ENCODE measurements at places on chromosomes 3 and 15.

GRCh38 chr15:49706805-49707204 is 86.0 kb downstream of the DTWD1 start:
- no peak for DNase-seq

DNA sequence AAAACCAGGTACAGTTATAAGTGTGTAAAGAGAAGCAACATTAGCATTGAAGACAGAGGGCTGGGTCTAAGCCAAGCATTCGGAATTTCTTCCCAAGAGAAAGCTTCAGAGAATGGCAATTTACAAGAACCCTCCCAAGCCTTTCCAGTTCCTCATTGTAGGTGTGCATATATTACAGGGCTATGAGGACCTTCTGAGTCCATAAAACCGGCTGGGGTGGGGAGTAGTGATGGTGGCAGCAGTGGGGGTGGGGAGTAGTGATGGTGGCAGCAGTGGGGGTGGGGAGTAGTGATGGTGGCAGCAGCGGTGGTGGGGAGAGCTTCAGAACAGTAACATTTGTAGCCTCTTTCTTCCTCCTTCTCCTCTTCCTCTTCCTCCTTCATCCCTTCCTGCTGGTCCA is 368.7 kb upstream of the UMPS start:
- DNase-seq: no peak

DNA sequence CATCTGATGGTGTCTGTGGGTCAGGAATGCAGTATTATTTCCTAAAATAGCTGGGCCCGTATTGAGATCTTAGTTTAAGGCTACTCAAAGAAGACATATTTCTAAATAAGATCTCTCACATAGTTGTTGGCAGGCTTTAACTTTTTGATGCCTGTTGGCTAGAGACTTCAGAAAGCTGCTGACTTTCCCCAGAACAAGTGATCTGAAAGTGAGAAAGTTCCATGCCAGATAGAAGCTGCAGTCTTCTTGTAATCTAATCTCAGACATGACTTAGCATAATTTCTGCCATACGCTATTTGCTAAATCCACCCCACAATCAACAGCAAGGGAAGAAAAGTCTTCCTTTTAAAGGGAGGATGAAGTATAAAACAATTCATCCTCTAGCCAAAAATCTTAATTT is 867.1 kb downstream of the IGSF11 start:
- DNase-seq: no peak

DNA sequence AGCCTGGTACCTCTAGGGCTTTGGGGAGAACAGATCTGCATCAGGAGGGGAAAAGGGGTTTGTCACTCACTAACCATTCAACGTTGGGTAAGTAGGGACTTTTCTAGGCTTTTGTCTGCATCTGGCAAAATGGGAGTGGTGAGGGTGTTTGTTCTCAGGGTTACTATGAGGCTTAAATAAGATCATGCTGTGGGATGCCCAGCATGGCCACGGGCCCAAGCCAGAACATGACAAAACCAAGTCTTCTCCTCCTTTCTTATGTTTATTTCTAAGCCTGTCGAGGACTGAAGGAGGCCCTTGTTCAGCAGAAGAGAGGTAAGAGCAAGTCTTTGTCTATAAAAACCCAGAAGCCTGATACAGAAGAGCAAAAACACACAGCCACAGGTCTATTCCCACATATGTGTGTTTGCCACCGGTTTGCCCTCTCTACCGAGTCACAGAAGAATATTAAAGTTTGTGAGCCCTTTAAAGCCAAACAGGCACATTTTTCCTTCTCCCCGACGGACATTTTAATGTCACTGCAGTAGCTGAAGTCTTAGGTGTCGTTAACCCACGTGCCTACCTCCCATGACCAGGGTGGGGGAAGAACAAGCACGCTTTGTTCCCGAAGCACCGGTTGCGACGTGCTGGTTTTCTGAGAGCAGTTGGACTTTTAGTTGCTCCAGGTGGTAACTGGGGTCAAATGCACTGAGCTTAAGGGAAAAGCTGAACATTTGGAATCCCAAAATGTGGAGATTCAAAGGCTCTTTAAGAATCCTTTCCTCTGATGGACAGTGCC is 72.1 kb downstream of the NOX5 start:
- DNase-seq: peak; percentile 54

- DNase-seq: no peak
Observed at GRCh38 chr15:43513550-43513949, 3.9 kb upstream of the MAP1A start.

GRCh38 chr3:16092923-16093322 is 81.6 kb upstream of the GALNT15 start:
- DNase-seq: no peak

DNA sequence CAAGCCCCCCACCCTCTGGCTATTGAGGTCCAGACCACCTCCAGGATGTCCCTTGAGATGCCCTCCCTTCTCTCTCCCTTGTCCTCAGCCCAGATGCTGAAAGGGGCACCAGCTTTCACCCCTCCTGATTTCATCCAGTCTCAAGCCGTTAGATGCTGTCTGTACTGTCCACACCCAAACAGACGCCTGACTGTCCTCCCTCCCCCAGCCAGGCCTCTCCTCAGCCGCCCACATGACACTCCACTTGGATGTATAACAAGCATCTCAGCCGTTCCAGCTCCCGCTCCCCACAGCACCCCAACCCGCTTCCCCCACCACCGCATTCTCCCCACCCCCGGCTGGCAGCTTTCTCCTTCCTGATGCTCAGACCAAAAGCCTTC is 25.0 kb upstream of the CYP11A1 start:
- DNase-seq: no peak

GRCh38 chr3:45986303-45986982 is 9.2 kb downstream of the FYCO1 start:
- DNase-seq: no peak

- no peak for DNase-seq
Observed at GRCh38 chr15:95872366-95872771, 458.1 kb upstream of the NR2F2 start.

GRCh38 chr3:171379281-171379680 is 80.9 kb downstream of the TNIK start:
- no peak for DNase-seq

GRCh38 chr15:63015618-63016017 is 26.9 kb upstream of the TPM1 start:
- DNase-seq: no peak

GRCh38 chr3:183455089-183455488 is 26.7 kb upstream of the MCF2L2 start:
- DNase-seq: no peak

DNA sequence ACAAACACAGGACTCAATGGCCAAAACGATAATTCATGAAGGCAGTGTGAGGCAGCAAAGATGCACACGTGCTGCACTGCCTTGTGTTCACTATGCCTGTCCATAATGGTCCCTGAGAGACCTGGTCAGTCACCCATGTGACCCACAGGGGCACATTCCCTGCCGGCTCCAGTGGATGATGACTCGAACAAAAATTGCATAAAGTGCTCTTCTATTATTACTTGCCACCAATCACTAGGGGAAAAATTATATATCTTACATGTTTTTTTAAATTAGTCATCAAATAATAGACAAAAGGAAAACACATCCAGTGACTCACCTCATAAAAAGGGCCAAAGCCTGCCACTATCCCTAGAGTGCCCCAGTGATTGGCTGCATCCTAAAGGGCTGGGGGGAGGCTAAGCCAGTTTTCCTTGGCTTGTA is 47.5 kb downstream of the UBP1 start:
- no peak for DNase-seq

DNA sequence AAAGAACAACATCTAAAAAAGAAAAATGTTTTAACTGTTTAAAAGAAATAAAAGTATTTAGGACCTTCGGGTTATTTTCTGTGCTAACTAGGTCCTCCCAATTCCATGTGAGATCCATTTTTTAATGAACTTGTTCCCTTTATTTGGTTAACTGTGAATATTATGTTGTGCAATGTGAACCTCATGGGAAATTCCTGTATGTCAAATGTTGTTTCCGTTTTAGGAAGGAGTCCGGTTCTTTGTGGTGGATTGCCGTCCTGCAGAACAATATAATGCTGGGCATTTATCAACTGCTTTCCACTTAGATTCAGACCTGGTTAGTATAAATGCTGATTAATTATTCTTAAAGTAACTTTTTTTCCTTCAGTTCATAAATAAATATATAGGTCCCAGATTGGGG is 35.5 kb upstream of the NIT2 start:
- DNase-seq: no peak

DNA sequence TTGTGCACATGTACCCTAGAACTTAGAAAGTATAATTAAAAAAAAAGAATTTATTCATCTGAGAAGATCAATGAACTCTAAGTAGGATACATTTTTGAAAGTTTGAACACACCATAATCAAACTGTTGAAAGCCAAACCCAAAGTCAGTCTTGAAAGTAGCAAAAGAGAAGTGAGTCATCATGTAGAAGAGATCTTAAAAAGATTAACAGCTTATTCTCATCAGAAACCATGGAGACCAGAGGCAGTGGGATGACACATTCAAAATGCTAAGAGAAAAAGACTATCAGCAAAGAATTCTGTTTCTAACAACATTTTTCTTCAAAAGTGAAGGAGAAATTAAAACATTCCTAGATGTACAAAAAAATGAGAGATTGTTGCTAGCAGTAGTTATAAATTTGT is 60.7 kb downstream of the TIMP4 start:
- no peak for DNase-seq

DNA sequence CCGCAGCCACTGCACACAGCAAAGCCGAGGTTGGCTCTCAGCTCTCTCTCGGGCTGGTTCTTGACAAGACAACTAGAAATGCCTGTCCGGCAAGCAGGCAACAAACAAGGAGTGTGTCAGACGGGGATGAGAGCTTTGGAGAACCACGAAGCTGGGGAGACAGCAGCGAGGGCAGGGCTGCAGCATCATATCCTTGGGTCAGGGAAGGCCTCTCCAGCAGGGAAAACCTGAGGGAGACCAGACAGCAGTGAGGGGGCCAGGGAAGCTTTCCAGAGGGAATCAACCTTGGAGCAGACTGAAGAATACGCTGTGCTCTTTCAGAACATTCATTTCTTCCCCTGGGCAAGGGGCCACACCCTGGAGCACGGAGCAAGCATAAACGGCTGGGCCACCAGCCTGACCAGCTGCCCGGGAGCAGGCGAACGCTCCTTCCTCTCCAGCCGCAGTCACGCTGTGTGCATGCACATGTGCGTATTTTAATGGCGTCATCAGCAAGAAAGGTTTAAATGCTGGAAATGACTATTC is 58.7 kb downstream of the CHSY1 start:
- no peak for DNase-seq

DNA sequence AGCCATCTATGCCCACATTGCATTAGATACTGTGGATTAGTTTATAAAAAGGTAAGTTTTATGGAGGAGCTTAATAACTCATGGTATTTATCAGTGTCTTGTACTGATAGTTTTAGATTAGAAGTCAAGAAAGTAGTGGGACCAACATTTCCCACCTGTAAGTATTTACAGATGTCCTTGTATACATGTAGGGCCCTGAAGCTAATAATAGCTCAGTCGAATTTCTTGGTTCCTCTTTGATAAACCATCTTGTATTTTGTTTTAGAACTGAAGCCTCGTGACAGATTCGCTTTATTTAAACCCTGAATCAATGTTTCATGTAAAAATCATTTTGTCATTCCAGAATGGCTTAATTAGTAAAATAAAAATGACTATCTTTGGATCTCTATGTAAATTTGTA is 73.4 kb downstream of the CRYBG3 start:
- DNase-seq: no peak

- DNase-seq: no peak
Observed at GRCh38 chr3:164852866-164853265, 225.4 kb downstream of the SI start.

GRCh38 chr3:37024820-37025405 is 31.6 kb downstream of the MLH1 start:
- no peak for DNase-seq

GRCh38 chr3:186651678-186652215 is 11.5 kb downstream of the FETUB start:
- DNase-seq: no peak

DNA sequence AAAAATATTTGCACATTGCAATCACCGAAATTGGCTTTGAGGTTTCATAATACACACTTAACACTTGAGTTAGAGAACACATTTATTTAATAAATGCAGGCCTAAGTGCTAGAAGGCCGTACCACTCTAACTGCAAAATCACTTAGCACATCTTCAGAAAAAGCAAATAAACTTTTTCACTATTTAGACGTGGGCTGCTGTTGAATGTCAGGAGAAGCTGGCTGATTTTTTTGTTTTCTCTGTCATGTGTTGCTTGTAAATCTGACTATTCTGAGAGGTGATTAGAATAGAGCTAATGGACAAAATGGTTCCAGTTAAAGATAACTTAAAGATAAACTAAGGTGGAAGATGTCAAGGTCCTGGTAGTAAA is 265.1 kb downstream of the FOXP1 start:
- no peak for DNase-seq

- DNase-seq: no peak
Observed at GRCh38 chr3:183274609-183275008, 21.6 kb downstream of the B3GNT5 start.

DNA sequence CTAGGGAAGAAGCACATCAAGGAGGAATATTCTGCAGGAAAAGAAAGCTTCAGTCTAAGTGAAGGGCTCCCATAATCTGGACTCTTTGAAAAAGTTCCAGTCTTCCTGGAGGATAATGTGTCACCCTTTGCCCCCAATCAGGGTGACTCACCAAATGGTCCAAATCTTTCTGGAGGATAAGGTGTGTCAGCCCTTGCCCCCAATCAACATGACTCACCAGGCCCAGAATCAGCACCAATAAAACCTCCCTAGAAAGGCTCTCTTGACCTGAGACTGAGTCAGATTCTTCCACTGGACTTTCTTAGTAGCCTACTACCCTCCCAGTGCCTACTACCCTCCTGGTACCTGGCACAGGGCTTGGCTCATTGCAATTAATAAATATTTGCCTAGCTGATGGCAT is 9.5 kb upstream of the ARL14 start:
- DNase-seq: no peak

DNA sequence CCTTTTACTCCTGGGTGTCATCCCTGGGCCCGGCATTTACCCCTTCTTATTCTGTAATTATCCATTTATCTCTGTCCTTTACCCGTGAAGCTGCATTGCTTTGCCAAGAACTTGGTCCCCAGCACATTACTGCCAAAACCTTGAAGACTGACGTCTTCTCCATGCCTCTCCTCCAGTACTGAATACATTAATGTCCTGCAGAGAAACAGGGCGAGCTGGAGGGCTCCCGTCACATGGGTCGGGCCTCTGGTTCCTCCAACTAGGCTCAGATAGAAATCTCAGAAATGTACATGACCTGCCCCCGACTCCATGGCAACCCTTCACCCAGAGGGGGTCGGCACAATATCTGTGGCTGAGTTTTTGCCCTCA is 445 bp downstream of the EFCAB12 start:
- DNase-seq: no peak
